ENCODE measurements at places on chromosomes 3 and 15. TPM values are rescaled to one million over a fixed set of nuclear protein-coding genes. Genes with fewer than 3 reads are reported as not detected.
A peak's percentile ranks its signal among the peaks of the same experiment; 100 is the strongest.

DNA sequence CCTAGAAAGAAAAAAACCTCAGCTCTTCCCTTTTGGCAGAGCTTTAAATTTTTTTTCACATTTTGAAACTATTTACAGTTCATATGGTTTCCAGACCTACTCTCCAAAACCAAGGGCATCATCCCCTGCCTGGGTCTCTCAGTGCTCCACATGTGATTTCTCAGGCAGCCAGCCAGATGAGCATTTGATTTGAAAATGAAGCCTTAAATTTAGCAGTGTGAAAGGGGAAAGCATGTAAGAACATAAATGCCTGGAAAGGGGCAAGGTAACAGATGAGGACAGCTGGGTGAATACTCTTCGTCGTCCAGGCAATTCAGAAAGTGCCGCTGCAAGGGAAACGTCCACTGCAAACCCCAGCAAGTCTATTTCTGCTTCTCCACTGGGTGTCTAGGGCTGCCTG, 94.8 kb downstream of the ATP8B4 start:
- no peak for DNase-seq

DNA sequence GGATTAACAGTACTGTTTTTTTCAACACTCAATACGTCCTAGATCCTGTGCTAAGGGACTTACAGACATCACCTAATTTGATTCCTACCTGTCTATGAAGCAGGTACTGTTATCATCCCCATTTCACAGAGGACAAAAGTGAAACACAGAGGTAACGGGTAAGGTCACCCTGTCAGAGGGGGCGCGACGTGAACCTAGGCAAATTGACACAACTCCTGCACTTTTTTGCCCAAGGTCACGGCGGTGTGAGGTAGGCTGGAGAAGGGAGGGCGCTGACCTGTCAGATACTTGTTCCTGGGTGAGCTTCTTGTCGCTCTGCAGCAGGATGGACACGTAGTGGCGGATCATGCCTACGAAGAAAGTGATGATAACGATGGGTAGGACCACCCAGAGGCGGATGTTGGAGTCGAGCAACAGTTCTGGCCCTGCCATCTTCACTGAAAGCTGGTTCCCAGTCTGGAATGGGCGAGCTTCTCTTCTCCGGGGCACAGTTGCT, 363 bp downstream of the EMC3 start:
- no peak for DNase-seq

- no peak for DNase-seq
Measured at GRCh38 chr3:120555657-120556509, 40.3 kb upstream of the NDUFB4 start.

- no peak for DNase-seq
Measured at GRCh38 chr3:52299247-52299878, 11.7 kb downstream of the GLYCTK start.

- DNase-seq, result no peak
Measured at GRCh38 chr15:68683551-68683950, 104.8 kb downstream of the CORO2B start.

- no peak for DNase-seq
Measured at GRCh38 chr3:4600493-4600892, 107.3 kb downstream of the ITPR1 start.

GRCh38 chr3:24259901-24260512, 234.6 kb downstream of the THRB start:
- DNase-seq, result no peak

GRCh38 chr3:110473405-110473804, 598.2 kb upstream of the NECTIN3 start:
- DNase-seq, result no peak

DNA sequence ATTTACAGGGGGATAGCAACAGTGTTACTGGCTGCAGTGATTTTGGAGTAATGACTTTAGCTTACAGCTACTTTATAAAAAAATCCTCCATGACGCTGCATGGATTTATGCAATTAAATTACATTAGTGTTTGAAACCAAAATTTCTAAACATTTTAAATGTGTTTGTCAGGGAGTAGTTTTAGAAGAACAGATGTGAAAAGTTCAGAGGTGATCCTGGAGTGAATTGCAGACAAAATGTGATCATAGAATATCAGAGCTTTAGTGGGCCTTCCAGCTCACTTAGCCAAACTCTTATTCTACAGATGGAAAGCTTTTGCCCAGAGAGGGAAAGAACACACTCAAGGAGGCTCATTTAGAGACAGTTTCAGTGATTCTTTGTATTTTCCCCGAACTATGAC, 376.3 kb downstream of the LPP start:
- no peak for DNase-seq

- DNase-seq, result no peak
Measured at GRCh38 chr3:12273045-12273695, 15.7 kb upstream of the PPARG start.

DNA sequence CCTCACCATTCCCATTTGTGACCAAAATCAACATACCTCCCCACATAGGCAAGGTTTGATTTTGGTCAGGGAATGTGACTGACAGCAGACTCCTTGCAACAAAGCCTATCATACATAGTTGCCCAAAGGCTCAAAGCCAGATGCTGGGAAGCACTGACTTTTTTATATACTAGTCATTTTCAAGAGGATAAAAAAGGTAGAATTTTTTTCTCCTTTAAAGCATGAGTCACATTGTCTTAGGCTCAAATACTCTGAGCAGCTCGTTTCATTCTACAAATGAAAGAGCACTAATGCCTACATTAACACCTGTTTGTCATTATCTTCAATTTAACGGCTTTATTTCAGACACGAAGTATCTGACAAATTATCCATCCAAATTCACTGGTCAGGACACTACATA, 36.2 kb downstream of the ICE2 start:
- no peak for DNase-seq

GRCh38 chr15:79230766-79231165, 51.8 kb upstream of the ANKRD34C start:
- DNase-seq, result no peak

DNA sequence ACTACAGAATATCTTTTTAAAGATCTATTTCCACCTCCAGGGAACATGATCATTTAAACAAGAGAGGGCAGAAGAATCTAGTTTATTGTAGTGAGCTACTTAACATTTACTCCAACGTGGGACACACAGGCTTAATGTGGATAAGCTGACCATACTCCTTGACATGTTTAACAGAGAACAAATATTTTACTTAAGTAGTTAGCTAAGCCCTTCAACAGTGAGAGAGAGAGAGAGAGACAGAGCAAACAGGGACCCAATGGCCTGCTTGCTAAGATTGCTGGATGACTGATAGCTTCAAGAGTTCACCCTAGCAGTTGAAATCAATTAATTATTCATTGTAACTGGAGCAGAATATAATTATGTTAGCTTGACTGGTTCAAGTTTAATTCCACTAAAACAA, 158.6 kb downstream of the ADAM10 start:
- DNase-seq, result no peak

DNA sequence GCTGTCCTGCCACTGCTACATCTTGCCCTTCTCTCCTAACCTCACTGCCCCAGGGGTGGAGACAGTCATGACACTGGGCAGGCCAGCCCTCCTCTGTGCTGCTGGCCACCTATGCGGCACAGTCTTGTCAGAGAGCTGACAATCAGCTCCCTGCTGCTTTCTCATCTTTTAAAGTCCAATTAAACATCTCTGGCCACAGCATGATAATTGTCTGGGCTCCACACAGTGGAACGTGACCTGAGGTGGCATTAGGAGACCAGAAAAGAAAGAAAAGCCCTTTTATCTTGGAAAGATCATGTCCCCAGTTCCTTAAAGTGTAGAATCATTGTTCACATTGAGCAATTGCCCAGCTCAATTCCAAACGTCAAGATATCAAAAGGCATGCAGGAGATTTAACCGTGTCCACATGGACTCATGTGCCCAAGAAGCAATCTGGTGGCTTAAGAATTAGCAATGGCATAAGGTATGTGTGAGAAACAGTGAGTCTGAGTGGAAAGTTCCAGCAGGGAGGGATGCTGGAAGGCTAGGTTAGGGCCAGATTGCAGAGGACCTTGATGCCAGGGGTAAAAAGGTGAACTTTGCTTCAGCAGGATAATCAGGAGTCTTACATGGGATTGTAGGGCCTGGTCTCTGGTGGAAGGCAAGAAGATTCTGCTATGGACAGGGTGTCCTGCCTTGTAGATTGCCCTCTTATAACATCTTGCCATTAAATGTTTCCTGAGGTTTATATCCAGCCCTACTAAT, 15.3 kb upstream of the CACNA1D start:
- peak; percentile 31 for DNase-seq

SI gene
- not detected for total RNA-seq

ABHD5 gene
- 13.3 TPM for total RNA-seq

EOMES gene
- 0.28 TPM for total RNA-seq

RHCG gene
- not detected for total RNA-seq
